ENCODE measurements at places on chromosomes 2 and 18. TPM values are rescaled to one million over a fixed set of nuclear protein-coding genes. Genes with fewer than 3 reads are reported as not detected.

Gene ANKZF1
- 57.6 TPM for total RNA-seq

Gene STARD7
- 128 TPM for total RNA-seq

Gene RGPD4
- not detected for total RNA-seq

- no peak overlapping the region for H3K27ac ChIP-seq
- H3K4me3 ChIP-seq: no peak overlapping the region
- no peaks in the 10 kb centered on the region for H3K4me1 ChIP-seq
- no peaks in the 10 kb centered on the region for H3K36me3 ChIP-seq
These were observed 10.4 kb downstream of the TMEFF2 start for GRCh38 chr2:192184349-192184748.

- DNase-seq: no peak
- H3K27me3 ChIP-seq: no peaks in the 10 kb centered on the region
- H3K36me3 ChIP-seq: no peaks in the 10 kb centered on the region
- H3K4me3 ChIP-seq: no peak overlapping the region
- no peak overlapping the region for H3K27ac ChIP-seq
These were observed 33.7 kb upstream of the LBH start for GRCh38 chr2:30197570-30198192.

DNA sequence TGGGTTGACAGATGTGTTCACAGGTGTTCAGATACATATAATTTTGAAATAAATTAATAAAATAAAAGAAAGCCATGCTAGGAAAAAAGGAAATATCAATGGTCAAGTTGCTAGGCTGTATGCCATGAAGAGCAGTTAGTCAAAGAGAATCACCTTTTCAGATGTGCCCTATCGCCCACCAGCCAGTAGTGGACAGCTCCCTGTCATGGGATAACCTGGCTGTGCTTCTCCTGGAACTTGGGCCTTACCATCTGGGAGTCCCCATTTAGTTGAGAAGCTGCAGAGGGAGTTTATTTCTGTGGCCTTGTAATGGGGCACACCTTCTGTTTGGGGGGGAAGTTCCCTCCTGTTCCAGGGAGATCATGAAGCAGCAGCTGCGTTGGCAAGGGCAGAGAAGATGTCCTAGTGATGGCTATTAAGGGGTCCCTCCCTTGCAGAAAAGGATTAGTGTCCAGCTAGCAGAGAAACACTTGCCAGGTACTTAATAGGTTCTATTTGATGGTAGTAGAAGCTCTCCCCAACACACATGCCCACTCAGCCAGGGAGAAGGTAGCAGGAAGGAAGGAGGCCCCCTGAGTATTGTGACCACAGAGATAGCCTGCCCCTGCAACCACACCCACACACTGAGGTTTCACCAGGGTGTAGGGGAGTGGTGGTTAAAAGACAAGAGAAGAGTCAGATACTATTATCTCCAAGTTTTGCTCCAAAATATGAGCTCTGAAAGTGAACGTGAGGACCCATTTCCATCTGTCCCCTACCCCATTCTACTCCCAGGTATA is 117.7 kb downstream of the B3GNT2 start:
- H3K4me3 ChIP-seq: no peak overlapping the region
- H3K27me3 ChIP-seq: no peaks in the 10 kb centered on the region
- no peaks in the 10 kb centered on the region for H3K4me1 ChIP-seq
- no peak overlapping the region for H3K27ac ChIP-seq
- no peak for DNase-seq
- no peaks in the 10 kb centered on the region for H3K36me3 ChIP-seq

GRCh38 chr2:46615986-46616485 is 136.7 kb downstream of the TMEM247 start:
- H3K27ac ChIP-seq: peak overlapping the region; percentile 95
- H3K4me3 ChIP-seq: peak overlapping the region; percentile 100

DNA sequence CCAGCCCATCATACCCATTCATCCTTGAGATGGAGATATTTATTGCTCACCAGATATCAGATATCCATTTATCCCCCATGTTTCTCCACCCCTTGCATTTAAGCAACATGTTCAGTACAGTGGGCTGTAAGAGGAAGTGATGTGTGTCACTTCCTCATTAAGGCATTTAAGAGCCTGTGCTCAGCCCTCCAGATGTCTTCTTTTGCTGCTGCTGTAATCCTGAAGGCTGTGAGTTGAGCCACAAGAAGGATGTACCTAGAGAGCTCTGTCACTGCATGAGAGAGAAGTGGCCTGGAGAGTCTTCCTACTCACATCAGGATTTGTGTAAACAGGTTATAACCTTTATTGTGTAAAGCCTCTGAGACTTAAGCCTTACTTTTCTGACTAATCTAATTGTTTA is 151.8 kb upstream of the UNC80 start:
- H3K36me3 ChIP-seq: no peaks in the 10 kb centered on the region
- no peak for DNase-seq
- H3K27me3 ChIP-seq: no peaks in the 10 kb centered on the region
